ENCODE measurements at places on chromosomes 2 and 18.

- no peak for DNase-seq
Measured at GRCh38 chr2:102672107-102672776, 52.9 kb downstream of the SLC9A2 start.

DNA sequence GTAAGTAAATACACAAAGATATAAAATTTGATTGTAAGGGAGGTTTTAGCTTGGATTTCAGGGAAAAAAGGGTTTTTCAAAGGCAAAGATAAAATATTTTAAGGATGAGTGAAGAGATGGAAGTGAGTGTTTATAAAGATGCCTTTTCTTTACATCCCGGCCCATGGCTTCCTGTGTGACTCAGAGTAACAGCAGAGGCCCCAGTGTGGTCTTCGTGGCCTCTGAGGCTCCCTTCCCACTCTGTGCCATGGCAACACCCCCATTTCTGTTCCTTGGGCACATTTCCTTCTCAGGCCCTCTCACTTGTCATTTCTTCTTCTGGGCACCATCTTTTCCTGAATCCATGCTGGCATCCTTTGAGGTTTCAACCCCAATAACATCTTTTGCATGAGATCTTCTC is 92.6 kb upstream of the TMEM18 start:
- no peak for DNase-seq

DNA sequence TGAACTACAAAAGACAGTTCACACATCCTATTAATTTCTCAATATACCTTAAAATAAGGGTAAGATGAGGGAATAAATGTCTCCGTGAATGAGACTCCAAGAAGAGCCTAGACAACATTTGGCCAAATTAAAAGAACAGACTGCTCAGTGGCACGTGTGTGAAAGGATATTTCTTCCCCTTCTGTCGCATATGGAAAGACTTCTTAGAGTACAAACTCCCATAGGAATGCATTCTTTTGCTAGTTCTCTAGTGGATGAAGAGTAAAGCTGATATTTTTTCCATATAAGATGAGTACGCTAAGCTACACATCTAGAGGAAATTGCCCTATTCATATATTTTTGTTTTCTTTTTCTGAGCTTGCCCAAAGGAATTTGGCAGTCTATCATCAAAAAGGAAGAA is 710.0 kb upstream of the ID2 start:
- DNase-seq, result no peak

- DNase-seq, result no peak
Measured at GRCh38 chr2:133837441-133838094, 269.3 kb upstream of the NCKAP5 start.

DNA sequence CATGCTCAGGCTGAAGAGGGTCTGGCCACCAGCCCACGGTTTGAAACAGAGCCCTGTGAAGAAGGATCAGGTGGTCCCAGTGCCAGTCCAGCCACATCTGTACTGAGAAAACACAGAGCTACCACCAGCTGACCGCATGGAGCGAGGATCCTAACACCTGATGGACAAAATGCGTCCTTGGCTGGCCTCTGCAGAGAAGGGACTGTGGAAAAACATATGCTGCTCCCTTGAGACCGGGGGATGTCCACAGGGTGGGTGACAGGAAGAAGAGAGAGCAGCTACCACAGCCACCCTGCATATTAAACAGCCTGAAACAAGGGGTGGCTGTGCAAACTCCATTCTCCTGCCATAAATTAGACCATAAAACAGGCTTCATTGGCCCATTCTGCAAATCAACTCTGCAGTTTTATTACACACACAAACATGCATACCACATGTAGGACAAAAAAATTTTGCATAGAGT is 137.2 kb downstream of the BCL2 start:
- DNase-seq, result no peak

- peak; percentile 46 for DNase-seq
Measured at GRCh38 chr2:173238385-173238784, 116.3 kb upstream of the CDCA7 start.

DNA sequence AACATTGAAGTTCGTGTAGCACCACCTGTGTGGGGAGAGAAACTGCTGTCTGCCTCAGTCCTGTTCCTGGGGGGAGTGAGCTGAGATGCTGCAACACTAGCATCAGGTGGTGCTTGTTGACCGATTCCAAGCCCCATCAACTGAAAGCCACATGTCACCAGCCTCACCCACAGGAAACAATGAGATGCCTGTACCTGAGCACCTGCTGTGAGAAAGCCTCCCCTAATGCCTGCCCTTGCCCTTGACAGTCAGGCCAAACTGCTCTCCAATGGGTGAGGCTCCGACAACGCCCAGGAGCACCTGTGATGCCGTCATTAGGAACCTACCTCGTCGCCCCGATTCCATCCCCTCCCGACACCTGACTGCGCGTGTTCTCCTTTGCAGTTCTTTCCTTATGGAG is 104.6 kb downstream of the SMC6 start:
- DNase-seq, result no peak

GRCh38 chr2:159592441-159592840 is 23.9 kb downstream of the BAZ2B start:
- DNase-seq, result no peak

DNA sequence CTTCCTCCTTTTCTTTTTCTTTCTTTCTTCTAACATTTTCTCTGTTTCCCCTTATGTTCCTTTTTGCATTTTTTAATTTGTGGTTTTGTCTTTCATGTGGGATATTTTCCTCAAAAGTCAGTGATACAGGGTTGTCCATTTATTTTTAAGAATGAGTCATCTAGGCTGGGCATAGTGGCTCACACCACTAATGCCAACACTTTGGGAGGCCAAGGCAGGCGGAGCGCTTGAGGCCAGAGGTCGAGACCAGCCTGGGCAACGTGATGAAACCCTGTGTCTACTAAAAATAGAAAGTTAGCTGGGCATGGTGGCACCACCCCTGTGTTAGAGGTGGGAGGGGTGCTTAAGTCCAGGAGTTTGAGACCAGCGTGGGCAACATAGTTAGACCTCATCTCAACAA is 35.8 kb downstream of the KATNAL2 start:
- DNase-seq, result no peak

DNA sequence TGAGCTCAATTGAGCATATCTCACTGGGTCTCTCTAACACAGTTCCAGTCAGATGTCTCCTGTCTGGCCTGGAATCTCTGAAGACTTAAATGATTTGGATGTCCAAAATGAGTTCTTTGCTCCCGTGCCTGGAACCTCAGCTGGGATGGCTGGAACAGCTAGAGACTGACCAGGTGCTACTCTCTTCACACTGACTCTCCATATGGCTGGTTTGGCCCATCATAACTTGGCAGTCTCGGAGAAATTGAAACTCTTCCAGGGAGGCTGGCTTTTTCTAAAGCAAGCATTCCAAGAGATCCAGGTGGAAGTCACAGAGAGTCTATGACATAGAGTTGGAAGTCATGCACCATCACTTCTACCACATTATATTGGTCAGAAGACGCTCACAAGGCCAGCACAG is 129.6 kb upstream of the NOL4 start:
- no peak for DNase-seq

GRCh38 chr2:211144078-211144477 is 587.7 kb downstream of the CPS1 start:
- DNase-seq, result no peak

DNA sequence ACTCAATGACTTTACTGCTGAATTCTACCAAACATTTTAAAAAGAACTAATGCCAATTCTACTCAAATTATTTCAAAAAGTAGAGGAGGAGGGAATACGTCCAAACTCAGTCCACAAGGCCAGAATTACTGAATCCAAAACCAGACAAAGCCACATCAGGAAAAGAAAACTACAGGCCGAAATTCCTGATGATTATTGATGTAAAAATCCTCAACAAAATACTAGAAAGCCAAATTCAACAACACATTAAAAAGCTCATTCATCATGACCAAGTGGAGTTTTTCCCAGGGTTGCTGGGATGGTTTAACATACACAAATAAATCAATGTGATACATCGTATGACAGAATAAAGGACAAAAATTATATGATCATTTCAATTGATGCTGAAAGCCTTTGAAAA is 103.9 kb upstream of the UBE2E3 start:
- DNase-seq, result no peak

- DNase-seq, result no peak
Measured at GRCh38 chr2:86135653-86136052, 29.6 kb downstream of the PTCD3 start.

GRCh38 chr2:234060236-234060635 is 9.7 kb downstream of the SPP2 start:
- no peak for DNase-seq

DNA sequence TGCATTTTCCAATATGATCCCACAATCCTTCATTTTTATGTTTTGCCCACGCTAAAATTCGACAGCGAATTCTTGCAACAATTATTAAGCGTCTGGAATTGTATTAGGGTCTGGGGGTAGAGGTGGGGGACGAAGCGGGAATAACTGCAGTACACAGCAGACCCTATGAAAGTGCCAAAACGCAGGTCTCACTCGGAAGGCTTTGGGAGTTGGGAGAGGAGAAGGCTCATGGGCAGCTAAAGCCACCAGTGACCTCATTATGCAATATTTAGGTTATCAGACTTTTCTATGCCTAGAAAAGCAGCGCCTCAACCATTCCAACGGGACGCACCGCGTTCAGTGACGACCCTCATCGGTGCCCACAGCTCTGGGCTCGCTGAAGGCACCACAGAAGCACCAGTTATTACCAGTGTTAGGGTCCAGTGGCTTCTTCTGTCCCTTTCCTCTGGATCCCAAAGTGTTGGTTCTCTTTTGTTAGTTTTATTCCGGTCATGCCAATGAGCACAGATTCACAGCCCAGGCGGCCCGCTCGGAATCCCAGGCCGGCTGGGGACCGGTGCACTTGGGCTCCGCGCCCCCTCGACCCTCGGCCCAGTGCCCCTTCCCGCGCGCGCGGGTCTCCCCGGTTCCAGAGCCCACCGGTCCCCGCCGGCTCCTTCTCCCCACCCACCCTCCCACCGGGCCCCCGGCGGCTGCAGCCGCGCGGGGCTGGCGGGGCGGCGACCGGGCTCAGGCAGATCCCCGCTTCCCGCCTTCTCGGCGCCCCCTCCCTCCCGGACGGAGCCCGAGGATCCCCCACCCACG is 737 bp upstream of the MAPK4 start:
- DNase-seq, result no peak

DNA sequence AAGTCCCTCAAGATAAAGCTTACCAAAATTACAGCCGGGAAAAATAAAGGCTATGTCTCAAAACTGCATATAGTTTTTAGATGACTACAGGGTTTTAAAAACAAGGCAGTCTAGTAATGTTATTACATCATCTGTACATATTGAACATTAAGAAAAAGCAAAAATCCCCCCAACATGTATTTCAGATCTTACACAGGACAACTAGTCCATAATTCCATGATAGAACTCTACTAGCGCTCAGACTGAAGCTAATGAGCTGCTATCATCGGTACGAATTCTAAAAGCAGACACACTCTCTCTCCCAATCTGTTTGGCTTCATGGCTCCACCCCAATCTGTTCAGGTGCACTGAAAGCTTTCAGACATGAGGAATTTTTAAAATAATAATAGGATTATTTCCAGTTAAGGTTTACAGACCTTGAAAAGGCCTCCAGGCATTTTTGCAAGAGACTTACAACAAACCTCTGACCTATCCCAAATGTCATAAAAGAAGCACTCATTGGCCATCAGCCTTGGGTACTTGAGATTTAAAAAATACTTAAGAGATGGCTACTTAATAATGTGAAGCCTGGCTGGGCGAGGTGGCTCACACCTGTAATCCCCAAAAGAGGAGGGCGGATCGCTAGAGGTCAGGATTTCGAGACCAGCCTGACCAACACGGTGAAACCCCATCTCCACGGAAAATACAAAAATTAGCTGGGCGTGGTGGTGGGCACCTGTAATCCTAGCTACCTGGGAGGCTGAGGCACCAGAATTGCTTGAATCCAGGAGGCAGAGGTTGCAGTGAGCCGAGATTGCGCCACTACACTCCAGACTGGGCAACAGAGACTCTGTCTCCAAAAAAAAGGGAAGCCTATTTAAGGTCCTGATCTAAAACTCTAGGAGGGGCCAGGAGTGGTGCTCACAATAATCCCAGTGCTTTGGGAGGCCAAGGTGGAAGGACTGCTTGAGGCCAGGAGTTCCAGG is 2.0 kb downstream of the NPC1 start:
- no peak for DNase-seq

Data from stomach (tissue), 19 donors.